AG10803 (cell line): ENCODE measurements at places on chromosomes 16 and 17.

DNA sequence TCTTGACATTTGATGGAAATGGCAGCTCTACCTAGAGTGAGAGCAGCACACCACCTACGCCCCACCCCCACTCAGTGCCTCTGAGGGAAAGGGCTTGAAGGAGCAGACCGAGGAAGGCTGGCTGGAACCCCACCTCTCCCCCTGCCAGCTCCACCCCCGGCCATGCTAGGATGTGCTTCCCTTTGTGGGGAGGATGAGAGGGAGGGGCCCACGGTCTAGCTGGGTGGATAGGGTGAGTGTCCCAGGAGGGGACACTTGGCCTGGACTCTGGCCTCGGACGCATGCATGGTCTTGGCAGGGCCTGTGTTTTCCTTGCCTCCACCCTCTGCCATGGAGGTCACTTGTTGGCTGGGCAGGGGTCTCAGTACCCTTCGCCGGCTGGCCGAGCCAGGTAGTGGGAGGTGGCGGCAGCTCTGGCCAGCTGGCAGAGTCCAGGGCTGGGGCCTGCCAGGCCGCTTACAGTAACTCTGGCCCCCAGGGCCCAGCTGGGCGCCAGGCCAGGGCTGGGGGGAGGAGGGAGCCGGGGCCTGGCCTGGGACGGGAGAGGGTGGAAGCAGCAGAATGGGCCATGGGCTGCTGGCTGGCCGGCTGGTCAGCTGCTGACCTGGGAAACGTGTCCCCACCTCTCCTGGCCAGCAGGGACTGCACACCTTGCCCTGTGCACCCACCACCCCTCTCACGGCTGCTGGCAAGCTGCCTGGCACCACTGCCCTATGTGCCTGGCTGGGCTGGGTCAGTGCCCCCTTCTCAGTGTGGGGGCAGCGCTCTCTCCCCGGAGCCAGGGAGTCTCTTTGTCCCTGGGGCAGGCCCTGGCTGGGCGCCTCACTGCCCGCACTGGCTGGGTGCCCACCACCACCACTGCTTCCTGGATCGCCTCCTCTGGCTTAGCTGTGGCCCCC, 23.0 kb downstream of the RARA start:
- DNase-seq: peak; percentile 60

DNA sequence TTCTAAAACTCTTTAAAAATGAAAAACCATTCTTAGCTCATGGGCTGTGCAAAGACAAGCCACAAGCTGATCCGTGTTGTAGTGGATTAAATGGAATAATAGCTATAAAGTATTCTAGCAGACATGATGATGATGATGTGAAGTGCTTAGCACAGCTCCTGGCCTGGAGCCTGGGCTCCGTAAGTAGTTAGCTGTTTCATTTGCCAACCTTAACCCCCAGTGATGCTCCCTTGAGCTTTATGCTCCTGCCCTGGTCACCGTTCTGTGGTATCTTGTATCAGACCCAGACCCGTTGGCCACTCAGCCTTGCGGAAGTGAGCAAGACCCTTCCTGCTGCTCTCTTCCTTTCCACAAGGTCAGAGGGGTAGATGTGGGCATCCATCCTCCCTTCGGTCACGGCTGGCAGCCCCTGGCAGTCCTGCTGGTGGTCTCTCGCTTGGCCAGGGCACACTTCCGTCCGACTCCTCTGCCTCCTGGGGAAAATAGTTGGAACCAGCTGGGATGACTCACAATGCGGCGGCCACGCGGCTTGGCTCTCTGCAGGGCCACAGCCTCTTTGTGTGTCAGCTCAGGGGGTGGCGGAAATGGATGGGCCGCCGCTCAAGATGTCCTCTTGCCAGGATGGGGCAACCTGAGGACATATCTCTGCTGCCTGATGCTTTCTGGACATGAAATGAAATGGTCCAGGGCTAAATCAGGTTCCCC, 79.1 kb downstream of the GPR139 start:
- DNase-seq: no peak

DNA sequence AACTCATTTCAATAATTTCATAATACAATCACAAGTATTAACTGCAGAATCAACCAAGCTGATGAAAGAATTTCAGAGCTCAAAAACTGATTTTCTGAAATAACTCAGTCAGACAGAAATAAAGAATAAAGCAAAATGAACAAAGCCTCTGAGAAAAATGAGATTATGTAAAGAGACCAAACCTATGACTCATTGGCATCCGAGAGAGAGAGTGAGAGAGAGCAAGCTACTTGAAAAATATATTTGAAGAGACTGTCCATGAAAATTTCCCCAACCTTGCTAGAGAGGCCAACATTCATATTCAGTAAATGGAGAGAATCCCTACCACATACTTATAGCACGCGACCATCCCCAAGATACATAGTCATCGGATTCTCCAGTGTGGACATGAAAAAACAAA, 1376.4 kb downstream of the CDH11 start:
- DNase-seq: no peak

- no peak for DNase-seq
Observed at GRCh38 chr16:78897299-78897698, 703.2 kb downstream of the MAF start.

DNA sequence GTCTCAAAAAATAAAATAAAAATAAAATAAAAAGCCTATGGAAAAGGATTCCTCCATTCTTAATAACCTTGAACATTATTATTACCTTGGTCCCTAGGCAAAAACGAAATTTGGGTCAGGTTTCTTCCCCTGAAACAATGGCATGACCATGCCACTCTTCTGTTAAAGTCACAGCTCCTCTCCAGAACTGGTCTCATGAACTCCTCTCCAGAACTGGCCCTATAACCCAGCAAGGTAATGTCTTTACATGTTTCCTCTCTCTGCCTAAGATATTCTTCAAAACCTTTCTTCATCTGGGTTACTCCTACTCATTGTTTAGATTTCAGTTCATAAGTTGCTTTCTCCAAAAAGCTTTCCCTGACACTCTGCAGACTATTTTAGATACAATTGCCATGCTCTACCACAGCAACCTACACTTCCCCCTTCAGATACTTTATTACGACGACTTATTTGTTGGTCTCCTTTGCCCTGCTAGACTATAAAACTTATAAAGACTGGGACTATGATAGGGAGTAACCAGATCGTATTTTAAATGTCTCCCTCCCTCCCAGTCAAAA, 13.5 kb downstream of the TRIM37 start:
- DNase-seq: no peak
